ENCODE measurements at places on chromosomes 1 and 21.

DNA sequence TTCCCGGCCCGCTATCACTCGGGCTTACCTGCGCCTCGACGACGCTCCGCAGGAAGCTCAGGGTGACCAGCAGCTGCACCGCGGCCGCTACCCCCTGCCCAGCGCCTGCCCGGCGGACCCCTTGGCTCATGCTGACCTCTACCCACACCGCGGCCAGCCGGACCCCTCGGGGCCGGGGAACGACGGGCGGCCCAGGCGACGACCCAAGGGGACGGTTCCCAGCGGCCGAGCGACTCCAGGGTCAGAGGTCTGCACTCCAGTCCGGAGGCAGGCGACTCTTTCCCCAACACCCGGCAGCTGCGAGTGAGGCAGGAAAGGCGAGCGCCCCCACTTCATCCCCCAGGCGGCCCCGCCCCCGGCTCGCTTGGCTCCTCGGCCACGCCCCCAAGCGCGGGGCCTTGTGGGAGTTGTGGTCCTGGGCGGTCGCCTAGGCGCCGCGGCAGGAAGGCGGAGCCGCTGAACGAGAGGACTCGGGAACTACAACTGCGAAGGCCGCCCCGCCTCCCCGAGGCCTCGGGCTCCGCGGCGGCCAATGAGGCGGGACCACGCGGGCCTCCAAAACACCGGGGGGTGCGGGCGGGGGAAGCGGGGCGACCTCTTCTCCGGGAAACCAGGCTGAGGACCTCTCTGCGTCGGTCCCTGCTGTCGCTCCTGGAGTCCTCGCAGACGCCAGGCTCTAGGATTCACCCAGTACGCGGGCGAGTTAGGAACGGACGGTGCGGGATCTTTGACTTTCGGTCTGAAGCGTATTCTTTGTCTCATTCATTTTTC lies at the start of gene ERO1B:
Gene ERO1B (minus strand): TSS at position 305 of the 771 bp plus-strand sequence. CDS start 175 bp downstream, at position 130.
- peak; percentile 95 for DNase-seq
- H3K27ac ChIP-seq: peak within 1 kb of the TSS; percentile 66

DNA sequence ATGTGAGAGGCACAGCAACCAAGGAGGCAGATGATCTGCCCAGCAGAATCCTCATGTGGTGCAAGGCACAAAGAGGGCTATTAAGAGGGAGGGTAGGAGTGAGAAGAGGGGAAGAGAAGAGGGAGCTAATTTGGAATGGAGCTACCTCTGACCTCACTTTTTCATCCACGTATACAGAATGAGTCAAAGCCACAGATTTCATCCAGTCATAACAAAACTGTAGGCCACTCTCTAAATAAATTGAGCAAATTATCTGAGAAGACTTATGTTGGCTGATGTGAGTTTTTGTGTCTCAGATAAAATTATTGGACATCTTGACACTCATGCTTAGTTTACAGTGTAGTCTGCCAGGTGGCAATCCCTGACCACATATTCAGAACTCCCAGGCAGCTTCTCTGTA lies 325.6 kb downstream of the TTLL7 start:
- DNase-seq: no peak
- no peaks in the 10 kb centered on the region for H3K4me1 ChIP-seq
- no peak overlapping the region for H3K4me3 ChIP-seq
- H3K36me3 ChIP-seq: peaks cover 1% of the 10 kb centered on the region
- no peak overlapping the region for H3K27ac ChIP-seq

DNA sequence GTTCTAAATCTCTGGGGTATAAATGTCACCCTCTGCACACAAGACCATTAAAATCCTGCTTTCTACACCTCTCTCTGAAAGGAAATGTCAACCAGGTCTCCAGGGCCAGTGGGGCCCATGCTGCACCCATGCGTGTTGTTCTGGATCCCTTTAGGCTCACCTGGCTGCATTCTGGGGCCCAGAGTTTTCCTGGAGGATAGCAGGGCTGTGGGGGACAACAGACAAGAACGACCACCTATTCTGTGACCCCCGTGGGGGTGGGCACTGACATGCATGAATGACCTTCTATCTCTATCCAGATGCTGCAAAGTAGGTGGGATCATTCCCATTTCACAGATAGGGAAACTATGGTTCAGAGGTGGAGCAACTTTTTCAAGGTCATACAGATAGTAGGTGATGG lies 41.6 kb downstream of the TNNT2 start:
- no peaks in the 10 kb centered on the region for H3K36me3 ChIP-seq
- no peaks in the 10 kb centered on the region for H3K27me3 ChIP-seq
- H3K27ac ChIP-seq: no peak overlapping the region
- H3K4me3 ChIP-seq: no peak overlapping the region
- DNase-seq: no peak
- no peaks in the 10 kb centered on the region for H3K4me1 ChIP-seq

- H3K4me1 ChIP-seq: peaks cover 8% of the 10 kb centered on the region
- H3K27me3 ChIP-seq: no peaks in the 10 kb centered on the region
- no peak overlapping the region for H3K27ac ChIP-seq
- no peak for DNase-seq
- no peak overlapping the region for H3K4me3 ChIP-seq
- peaks cover 6% of the 10 kb centered on the region for H3K36me3 ChIP-seq
Measured at GRCh38 chr1:53330819-53331218, 2.9 kb upstream of the LRP8 start.

DNA sequence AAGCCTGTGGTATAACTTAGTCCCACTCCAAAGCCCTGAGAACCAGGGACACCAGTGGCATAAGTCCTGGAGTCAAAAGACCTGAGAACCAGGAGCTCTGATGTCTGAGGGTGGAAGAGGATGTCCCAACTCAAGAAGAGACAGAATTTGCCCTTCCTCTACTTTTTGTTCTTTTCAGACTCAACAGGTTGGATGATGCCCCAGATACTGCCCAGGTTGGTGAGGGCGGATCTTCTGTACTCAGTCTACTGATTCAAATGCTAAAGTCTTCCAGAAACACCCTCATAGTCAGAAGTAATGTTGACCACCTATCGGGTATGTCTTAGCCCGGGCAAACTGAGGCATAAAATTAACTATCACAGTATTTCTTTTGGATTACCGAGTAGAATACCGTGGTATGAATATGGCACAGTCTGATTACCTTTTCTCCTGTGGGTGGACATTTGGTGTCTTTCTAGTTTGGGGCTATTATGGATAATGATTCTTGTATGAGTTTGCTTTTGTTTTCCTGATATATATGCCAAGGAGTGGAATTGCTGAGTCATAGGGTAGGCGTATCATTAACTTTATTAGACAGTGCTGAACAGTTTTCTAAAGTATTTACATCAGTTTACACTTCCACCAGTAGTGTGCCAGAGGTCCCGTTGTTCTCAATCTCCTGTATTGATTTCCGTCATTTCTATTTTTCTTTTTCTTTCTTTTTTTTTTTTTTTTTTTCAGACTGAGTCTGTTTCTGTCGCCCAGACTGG lies 3.2 kb upstream of the CHAF1B start:
- no peaks in the 10 kb centered on the region for H3K27me3 ChIP-seq
- peaks cover 12% of the 10 kb centered on the region for H3K4me1 ChIP-seq
- H3K4me3 ChIP-seq: no peak overlapping the region
- H3K36me3 ChIP-seq: peaks cover 15% of the 10 kb centered on the region
- no peak for DNase-seq

- peaks cover 54% of the 10 kb centered on the region for H3K27me3 ChIP-seq
- no peak overlapping the region for H3K4me3 ChIP-seq
- peak; percentile 34 for DNase-seq
Measured at GRCh38 chr1:6447818-6448748, 17.9 kb downstream of the TNFRSF25 start.

- H3K27me3 ChIP-seq: no peaks in the 10 kb centered on the region
- no peak overlapping the region for H3K4me3 ChIP-seq
- peaks cover 53% of the 10 kb centered on the region for H3K4me1 ChIP-seq
- peaks cover 13% of the 10 kb centered on the region for H3K36me3 ChIP-seq
- no peak for DNase-seq
Measured at GRCh38 chr1:116989835-116990234, 11.7 kb upstream of the CD101 start.

GRCh38 chr1:230211436-230212145 lies 144.6 kb downstream of the GALNT2 start:
- peaks cover 25% of the 10 kb centered on the region for H3K36me3 ChIP-seq
- H3K27ac ChIP-seq: peak overlapping the region; percentile 19
- H3K4me3 ChIP-seq: no peak overlapping the region

DNA sequence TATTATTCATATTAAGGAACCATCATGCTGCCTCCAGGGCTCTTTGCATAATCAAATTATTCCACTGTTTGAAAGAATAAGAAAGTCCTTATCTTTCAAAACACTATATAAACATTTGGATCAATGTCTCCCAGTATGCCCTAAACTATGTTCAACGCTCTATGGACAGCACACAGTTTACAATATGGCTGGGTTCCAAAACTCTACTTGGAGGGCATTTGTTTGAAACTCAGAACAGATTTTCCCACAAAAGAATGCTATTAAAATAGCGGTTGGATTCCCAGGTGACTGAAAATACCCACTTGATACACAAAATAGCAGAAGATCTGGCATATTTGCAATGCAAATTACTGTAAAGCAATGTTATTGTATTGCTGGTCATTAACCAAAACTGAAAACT lies 3.2 kb downstream of the HAO2 start:
- H3K27ac ChIP-seq: no peak overlapping the region
- H3K4me1 ChIP-seq: peaks cover 14% of the 10 kb centered on the region
- H3K27me3 ChIP-seq: peaks cover 20% of the 10 kb centered on the region
- H3K36me3 ChIP-seq: peaks cover 1% of the 10 kb centered on the region
- no peak for DNase-seq

DNA sequence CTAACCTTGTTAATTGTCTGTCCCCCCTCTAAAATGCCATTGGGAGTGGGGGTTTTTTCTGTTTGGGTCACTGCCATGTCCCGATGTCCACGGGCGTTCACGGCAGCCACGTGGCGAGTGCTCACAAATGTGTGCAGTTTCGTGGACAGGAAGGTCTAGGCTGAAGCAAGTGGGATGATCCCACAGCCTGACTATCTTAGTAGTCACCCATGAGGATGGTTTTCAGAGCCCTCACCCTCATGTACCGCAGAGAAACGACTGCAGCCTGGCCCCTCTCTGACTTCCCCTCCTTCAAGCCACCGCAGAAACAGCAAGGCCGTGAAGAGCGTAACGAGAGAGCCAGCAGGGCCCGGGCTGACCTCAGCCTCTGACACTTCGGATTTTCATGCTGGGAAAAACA lies 52.3 kb upstream of the COX20 start:
- no peak for DNase-seq
- H3K27me3 ChIP-seq: no peaks in the 10 kb centered on the region
- H3K4me1 ChIP-seq: peaks cover 7% of the 10 kb centered on the region
- H3K27ac ChIP-seq: no peak overlapping the region
- no peak overlapping the region for H3K4me3 ChIP-seq

GRCh38 chr1:219778110-219778509 lies 150.2 kb downstream of the SLC30A10 start:
- no peak for DNase-seq
- no peak overlapping the region for H3K27ac ChIP-seq
- no peaks in the 10 kb centered on the region for H3K4me1 ChIP-seq
- no peak overlapping the region for H3K4me3 ChIP-seq

GRCh38 chr1:39063775-39064174 lies 37.6 kb downstream of the NDUFS5 start:
- H3K27me3 ChIP-seq: no peaks in the 10 kb centered on the region
- no peak overlapping the region for H3K27ac ChIP-seq
- H3K4me1 ChIP-seq: no peaks in the 10 kb centered on the region

DNA sequence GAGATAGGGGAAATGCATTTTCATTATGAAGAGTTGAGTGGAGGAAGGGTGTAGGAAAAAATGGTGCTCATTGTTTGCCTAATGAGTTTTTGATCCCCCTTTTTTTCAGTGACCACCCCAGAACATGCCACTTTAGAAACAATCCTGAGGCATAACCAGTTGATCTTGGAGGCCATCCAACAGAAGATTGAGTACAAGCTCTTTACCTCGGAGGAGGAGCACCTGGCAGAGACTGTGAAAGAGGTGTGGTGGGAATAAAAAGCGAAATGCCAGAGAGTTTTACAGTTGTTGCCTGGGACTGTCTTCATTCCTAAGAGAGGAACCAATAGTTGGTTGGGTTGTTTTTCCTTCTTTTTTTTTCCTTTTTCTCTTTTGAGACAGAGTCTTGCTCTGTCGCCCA lies 54.3 kb upstream of the EPHA8 start:
- no peaks in the 10 kb centered on the region for H3K27me3 ChIP-seq
- no peak for DNase-seq
- no peaks in the 10 kb centered on the region for H3K4me1 ChIP-seq

GRCh38 chr1:207918011-207918410 lies 7.1 kb upstream of the CD34 start:
- no peaks in the 10 kb centered on the region for H3K36me3 ChIP-seq
- DNase-seq: no peak
- no peak overlapping the region for H3K4me3 ChIP-seq

- peaks cover 9% of the 10 kb centered on the region for H3K4me1 ChIP-seq
- DNase-seq: no peak
- H3K27me3 ChIP-seq: no peaks in the 10 kb centered on the region
Measured at GRCh38 chr1:84268346-84268745, 33.2 kb upstream of the SAMD13 start.

- H3K4me3 ChIP-seq: no peak overlapping the region
- no peak for DNase-seq
- no peaks in the 10 kb centered on the region for H3K36me3 ChIP-seq
- H3K4me1 ChIP-seq: no peaks in the 10 kb centered on the region
- peaks cover 2% of the 10 kb centered on the region for H3K27me3 ChIP-seq
Measured at GRCh38 chr1:47766832-47767740, 230.1 kb downstream of the TRABD2B start.

- H3K27me3 ChIP-seq: no peaks in the 10 kb centered on the region
- H3K4me1 ChIP-seq: no peaks in the 10 kb centered on the region
- no peak for DNase-seq
- no peaks in the 10 kb centered on the region for H3K36me3 ChIP-seq
- H3K4me3 ChIP-seq: no peak overlapping the region
Measured at GRCh38 chr1:193753038-193753756, 566.8 kb upstream of the B3GALT2 start.

GRCh38 chr1:234654002-234654733 lies 44.2 kb upstream of the IRF2BP2 start:
- peaks cover 13% of the 10 kb centered on the region for H3K4me1 ChIP-seq
- H3K36me3 ChIP-seq: no peaks in the 10 kb centered on the region
- H3K4me3 ChIP-seq: no peak overlapping the region
- H3K27me3 ChIP-seq: no peaks in the 10 kb centered on the region

DNA sequence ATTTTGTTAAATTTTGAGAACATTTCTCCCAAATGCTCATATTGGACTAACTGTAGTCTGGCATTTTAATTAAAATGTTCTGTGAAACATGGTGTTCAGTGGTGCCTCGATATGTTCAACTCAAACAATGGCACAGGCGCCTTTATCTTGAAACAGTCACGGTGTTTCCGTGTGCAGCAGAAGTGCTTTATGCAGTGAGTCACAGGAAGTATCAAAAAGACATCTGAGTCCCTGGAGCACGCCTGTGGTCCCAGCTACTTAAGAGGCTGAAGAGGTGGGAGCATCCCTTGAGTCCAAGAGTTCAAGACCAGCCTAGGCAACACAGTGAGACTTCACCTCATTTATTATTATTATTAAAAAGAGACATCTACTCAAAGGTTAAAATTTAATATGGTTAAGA lies 52.2 kb downstream of the GREM2 start:
- no peak overlapping the region for H3K4me3 ChIP-seq
- no peak for DNase-seq
- no peak overlapping the region for H3K27ac ChIP-seq
- H3K4me1 ChIP-seq: peaks cover 4% of the 10 kb centered on the region

- no peak overlapping the region for H3K27ac ChIP-seq
- no peaks in the 10 kb centered on the region for H3K4me1 ChIP-seq
- no peak overlapping the region for H3K4me3 ChIP-seq
- H3K36me3 ChIP-seq: peaks cover 20% of the 10 kb centered on the region
- DNase-seq: no peak
- H3K27me3 ChIP-seq: no peaks in the 10 kb centered on the region
Measured at GRCh38 chr1:180815188-180815587, 97.5 kb upstream of the KIAA1614 start.
